Left lung (tissue), 14 donors: ENCODE measurements at places on chromosomes 7 and 10. TPM values are rescaled to one million over a fixed set of nuclear protein-coding genes. Genes with fewer than 3 reads are reported as not detected.

- no peak overlapping the region for H3K4me3 ChIP-seq
- no peaks in the 10 kb centered on the region for H3K27me3 ChIP-seq
- no peak overlapping the region for H3K27ac ChIP-seq
- H3K36me3 ChIP-seq = no peaks in the 10 kb centered on the region
- DNase-seq = no peak
Observed at GRCh38 chr7:19916046-19916445, 142.6 kb upstream of the TMEM196 start.

DNA sequence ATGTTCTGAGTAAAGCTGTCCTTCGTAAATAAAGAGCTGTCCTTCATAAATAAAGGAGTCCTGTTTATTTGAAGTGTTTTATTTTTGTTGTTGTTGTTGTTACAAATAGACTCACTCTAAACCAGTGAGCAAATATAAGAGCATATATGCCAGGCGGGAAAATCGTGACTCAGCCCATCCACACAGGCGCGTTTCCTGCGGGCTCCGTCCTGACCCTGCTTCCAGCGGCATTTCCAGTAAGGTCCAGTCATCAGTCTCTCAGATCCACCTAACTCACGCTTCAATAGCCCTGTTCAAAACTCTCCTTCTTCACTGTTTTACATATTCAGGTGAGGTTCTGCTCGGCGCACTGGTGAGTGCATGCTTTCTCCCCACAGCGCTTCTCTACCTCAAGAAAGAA is 277.2 kb upstream of the ADARB2 start:
- DNase-seq = no peak
- no peak overlapping the region for H3K4me3 ChIP-seq
- no peak overlapping the region for H3K27ac ChIP-seq
- H3K27me3 ChIP-seq = no peaks in the 10 kb centered on the region
- H3K36me3 ChIP-seq = no peaks in the 10 kb centered on the region
- H3K4me1 ChIP-seq = no peaks in the 10 kb centered on the region

DNA sequence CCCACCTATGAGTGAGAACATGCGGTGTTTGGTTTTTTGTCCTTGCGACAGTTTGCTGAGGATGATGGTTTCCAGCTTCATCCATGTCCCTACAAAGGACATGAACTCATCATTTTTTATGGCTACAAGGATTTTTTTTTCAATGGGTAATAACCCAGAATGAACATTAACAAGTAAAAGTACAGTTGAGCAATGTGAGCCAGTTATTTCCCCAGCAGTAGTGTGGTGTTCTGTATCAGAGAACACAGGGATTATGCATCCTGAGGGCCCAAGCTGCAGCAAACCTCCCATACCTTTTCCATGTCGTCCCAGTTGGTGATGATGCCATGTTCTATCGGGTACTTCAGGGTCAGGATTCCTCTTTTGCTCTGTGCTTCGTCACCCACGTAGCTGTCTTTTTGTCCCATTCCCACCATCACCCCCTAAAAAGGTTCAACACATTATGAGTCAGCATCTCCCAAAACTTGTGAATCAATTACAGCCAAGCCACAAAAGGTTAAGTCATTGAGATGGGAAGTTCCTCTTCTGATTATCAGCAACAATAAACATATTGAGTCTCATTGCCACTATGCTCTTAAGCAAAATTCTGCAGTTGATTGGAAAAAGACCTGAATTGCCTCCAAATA is 5.5 kb downstream of the ACTA2 start:
- no peak overlapping the region for H3K27ac ChIP-seq
- H3K27me3 ChIP-seq = no peaks in the 10 kb centered on the region
- H3K4me1 ChIP-seq = peaks cover 3% of the 10 kb centered on the region

GRCh38 chr10:97685395-97685958 is 1.6 kb downstream of the AVPI1 start:
- peak overlapping the region; percentile 42 for H3K27ac ChIP-seq
- H3K36me3 ChIP-seq = no peaks in the 10 kb centered on the region
- H3K4me3 ChIP-seq = peak overlapping the region; percentile 75
- H3K4me1 ChIP-seq = peaks cover 58% of the 10 kb centered on the region
- DNase-seq = peak; percentile 35
- no peaks in the 10 kb centered on the region for H3K27me3 ChIP-seq

GRCh38 chr10:44979281-44980191 is 927 bp upstream of the DEPP1 start:
- peaks cover 45% of the 10 kb centered on the region for H3K36me3 ChIP-seq
- H3K4me3 ChIP-seq = no peak overlapping the region
- H3K27ac ChIP-seq = peak overlapping the region; percentile 78
- H3K4me1 ChIP-seq = peaks cover 34% of the 10 kb centered on the region

DNA sequence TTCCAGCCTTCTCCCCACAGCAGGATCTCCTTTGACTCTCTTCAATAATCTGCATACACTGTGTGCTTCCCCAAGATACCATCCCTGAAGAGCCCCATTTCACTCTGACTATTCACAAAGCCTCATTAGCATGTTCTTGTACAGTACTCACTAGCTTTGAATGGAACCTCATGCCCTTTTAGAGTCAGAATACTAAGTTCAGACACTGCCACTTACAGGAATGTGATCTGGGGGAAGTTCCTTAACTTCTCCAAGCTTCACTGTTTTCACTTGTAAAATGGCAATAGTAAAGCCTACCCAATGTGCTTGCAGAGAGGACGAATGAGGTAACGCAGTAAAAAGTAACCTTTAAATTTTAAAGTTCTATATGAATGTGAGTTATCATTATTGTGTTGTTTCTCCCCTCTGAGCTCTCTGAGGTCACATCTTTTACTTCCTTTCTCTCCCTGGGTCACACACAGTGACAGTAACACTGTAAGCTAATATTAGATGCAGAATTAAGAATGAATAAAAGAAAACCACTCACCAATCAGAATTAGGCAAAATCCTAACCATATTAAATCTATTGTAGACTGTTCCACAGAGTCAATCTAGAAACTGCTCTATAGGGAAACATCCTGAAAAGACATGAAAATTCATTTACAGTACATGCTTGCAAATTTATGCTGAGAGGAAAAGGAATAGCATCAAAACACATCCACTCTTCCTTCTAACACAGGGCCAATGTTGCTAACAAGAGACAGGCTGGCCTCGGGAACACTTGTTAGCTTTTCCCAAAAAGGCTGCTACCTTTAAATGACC is 64.2 kb upstream of the IL6 start:
- no peaks in the 10 kb centered on the region for H3K27me3 ChIP-seq
- no peak overlapping the region for H3K4me3 ChIP-seq
- no peaks in the 10 kb centered on the region for H3K4me1 ChIP-seq
- no peak overlapping the region for H3K27ac ChIP-seq
- DNase-seq = no peak

DNA sequence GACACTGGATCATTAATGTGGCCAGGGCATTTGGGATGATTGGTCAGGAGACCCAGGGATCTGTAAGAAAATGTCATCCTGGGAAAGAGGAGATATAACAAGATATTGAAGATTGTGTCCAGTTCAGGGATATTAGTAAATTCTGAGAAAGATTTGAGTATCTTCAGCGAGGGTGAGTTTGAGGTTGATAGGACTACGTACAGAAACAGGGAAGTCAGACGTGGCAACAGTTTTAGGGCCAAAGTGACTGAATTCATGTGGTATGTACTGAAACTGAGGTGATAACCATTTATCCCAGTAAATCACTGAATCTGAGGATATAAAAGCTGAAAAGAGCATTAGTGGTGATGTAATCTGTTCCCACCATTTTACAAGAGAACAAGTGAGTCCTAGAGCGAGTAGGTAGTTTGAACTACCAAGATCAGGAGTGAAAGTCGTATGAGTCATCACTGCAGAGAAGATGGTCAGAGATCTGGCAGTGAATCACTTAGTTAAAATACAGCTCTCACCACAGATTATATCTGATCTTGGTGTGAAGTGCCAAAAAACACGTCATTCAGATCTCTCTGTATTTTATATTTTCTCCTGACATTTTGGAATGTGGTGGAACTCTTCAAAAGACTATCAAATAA is 220.5 kb downstream of the CDK14 start:
- no peak overlapping the region for H3K27ac ChIP-seq
- no peaks in the 10 kb centered on the region for H3K27me3 ChIP-seq
- H3K4me3 ChIP-seq = no peak overlapping the region
- DNase-seq = no peak

GRCh38 chr7:68442931-68443631 is 1155.2 kb upstream of the AUTS2 start:
- H3K27ac ChIP-seq = no peak overlapping the region
- H3K36me3 ChIP-seq = no peaks in the 10 kb centered on the region
- DNase-seq = no peak
- no peak overlapping the region for H3K4me3 ChIP-seq
- H3K4me1 ChIP-seq = no peaks in the 10 kb centered on the region

GRCh38 chr7:128863433-128863989 is 855 bp downstream of the ATP6V1F start:
- DNase-seq = no peak
- H3K36me3 ChIP-seq = peaks cover 21% of the 10 kb centered on the region
- peak overlapping the region; percentile 84 for H3K27ac ChIP-seq
- no peaks in the 10 kb centered on the region for H3K27me3 ChIP-seq
- peak overlapping the region; percentile 88 for H3K4me3 ChIP-seq

DNA sequence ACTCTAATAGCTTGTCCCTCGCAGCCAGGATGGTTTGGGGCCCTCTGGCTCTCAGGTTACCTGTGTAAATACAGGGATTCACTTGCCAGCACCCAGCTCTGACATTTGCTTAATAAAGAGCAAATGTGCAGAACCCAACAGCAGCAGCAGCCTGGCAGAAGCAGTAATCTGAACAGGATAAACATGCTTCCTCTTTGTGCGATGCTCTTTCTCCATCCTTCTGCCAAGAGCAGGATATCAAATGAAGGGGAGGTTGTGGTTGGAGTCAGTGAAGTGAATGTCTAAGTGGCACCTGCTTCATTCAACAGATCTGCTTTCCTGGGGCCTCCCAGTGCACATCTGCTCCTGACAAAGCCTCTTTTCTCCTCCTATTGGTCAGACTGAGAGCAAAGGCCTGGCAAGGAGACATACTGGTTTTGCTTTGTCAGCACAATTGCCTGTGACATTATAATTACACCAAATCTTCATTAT is 130.3 kb downstream of the NRF1 start:
- no peak overlapping the region for H3K4me3 ChIP-seq
- H3K27ac ChIP-seq = no peak overlapping the region
- no peaks in the 10 kb centered on the region for H3K27me3 ChIP-seq
- DNase-seq = no peak
- peaks cover 57% of the 10 kb centered on the region for H3K36me3 ChIP-seq

GRCh38 chr10:91536733-91537132 is 96.1 kb downstream of the PPP1R3C start:
- no peaks in the 10 kb centered on the region for H3K4me1 ChIP-seq
- H3K27me3 ChIP-seq = no peaks in the 10 kb centered on the region
- no peak for DNase-seq

DNA sequence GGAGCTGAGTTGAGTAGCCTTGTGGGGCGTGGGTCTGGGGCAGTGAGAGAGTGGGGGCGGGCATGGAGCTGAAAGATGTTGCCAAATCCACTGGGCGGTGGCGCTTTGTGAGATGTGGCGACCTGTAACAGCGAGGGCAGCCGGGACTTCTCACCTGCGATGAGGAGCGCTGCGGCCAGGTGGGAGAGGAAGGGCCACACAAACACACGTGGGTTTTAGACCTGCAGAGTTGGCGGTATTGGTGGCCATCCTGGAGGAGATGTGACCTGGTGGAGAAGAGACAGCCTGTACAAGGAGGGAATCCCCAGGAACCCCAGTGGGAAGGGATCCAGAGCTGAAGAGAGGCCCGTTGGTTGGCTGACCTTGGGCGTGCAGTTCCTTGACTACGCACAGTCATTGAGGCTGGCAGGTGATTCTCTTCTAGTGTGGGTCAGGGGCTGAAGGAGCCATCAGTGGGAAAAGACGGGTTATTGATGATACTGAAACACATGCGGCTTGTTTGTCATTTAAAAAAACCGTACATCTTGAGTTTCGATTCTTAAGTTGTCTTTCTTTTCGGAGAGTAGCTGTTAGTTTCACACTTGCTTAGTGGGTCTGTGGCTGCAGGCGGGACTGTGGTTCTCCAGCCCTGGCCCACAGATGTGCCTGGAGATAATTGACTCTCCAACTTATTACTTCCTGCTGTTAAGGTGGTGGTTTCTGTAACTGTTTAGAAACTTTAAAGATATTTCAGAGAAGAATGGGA is 2.4 kb downstream of the CHST12 start:
- H3K4me3 ChIP-seq = no peak overlapping the region
- H3K4me1 ChIP-seq = peaks cover 82% of the 10 kb centered on the region
- H3K27me3 ChIP-seq = no peaks in the 10 kb centered on the region
- H3K27ac ChIP-seq = peak overlapping the region; percentile 46
- peak; percentile 77 for DNase-seq
- H3K36me3 ChIP-seq = no peaks in the 10 kb centered on the region

Gene IQCE
- polyA plus RNA-seq = 14.7 TPM

Gene FFAR4
- polyA plus RNA-seq = 0.20 TPM

Gene MYH16
- polyA plus RNA-seq = 0.28 TPM
